ENCODE measurements at places on chromosomes 3 and 15.
A peak's percentile ranks its signal among the peaks of the same experiment; 100 is the strongest.

GRCh38 chr15:70488002-70488605 is 275.3 kb downstream of the UACA start:
- H3K4me1 ChIP-seq: peaks cover 21% of the 10 kb centered on the region
- H3K27me3 ChIP-seq: no peaks in the 10 kb centered on the region
- H3K36me3 ChIP-seq: no peaks in the 10 kb centered on the region
- no peak overlapping the region for H3K27ac ChIP-seq
- no peak overlapping the region for H3K4me3 ChIP-seq
- DNase-seq: no peak

- no peaks in the 10 kb centered on the region for H3K36me3 ChIP-seq
- no peak overlapping the region for H3K27ac ChIP-seq
- DNase-seq: no peak
- no peak overlapping the region for H3K4me3 ChIP-seq
- peaks cover 37% of the 10 kb centered on the region for H3K4me1 ChIP-seq
Observed at GRCh38 chr15:39361497-39361896, 219.4 kb upstream of the THBS1 start.

GRCh38 chr3:19688767-19689166 is 245.2 kb downstream of the EFHB start:
- no peaks in the 10 kb centered on the region for H3K4me1 ChIP-seq
- H3K4me3 ChIP-seq: no peak overlapping the region
- H3K36me3 ChIP-seq: no peaks in the 10 kb centered on the region
- no peak overlapping the region for H3K27ac ChIP-seq

- H3K4me3 ChIP-seq: no peak overlapping the region
- H3K4me1 ChIP-seq: no peaks in the 10 kb centered on the region
- no peak for DNase-seq
- no peak overlapping the region for H3K27ac ChIP-seq
- H3K36me3 ChIP-seq: no peaks in the 10 kb centered on the region
- H3K27me3 ChIP-seq: peaks cover 4% of the 10 kb centered on the region
Observed at GRCh38 chr3:10383850-10384248, 62.9 kb upstream of the SEC13 start.

DNA sequence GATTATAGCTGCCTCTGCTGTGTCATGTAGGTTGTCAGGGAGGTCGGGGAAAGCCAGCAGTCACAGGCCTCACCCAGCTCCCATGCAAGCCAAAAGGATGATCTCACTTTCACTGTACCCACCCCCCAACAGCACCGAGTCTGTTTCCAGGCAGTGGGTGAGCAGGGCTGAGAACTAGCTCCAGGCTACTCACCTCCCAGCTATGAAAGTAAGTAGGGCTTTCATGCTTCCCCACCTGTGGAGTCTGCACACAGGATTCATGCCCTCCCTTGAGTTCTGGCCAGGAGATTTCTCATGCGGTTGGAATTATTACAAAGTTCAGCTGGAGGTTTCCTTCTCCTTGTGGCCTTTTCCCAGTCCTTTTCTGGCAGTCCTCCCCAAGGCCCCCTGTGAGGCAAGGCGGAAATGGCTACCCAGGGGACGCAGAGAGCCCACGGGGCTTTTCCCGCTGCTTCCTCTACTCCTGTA is 356.2 kb downstream of the SV2B start:
- no peaks in the 10 kb centered on the region for H3K27me3 ChIP-seq
- peaks cover 15% of the 10 kb centered on the region for H3K4me1 ChIP-seq
- H3K36me3 ChIP-seq: no peaks in the 10 kb centered on the region
- DNase-seq: peak; percentile 98

GRCh38 chr3:119236756-119237155 is 3.9 kb downstream of the B4GALT4 start:
- H3K27ac ChIP-seq: no peak overlapping the region
- no peaks in the 10 kb centered on the region for H3K27me3 ChIP-seq
- H3K36me3 ChIP-seq: peaks cover 28% of the 10 kb centered on the region
- no peak overlapping the region for H3K4me3 ChIP-seq
- DNase-seq: no peak

DNA sequence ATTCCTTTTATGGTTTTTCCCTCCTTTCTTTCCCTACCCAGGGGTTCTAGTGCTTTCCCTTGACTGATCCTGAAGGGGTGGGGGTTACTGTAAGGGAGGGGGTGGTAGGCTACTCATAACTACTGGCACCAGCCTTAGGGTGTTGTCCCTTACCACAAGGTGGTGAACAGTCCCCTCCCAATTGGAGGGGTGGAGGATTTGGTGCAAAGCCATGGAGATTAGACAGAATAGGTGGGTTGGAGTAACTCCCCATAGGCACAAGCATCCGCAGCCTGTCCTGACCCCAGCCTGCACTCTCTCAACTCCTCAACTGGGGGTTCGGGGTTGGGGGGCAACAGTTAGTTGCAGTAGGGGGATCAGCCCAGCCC is 2.6 kb upstream of the HYAL2 start:
- DNase-seq: no peak
- H3K27ac ChIP-seq: no peak overlapping the region
- no peak overlapping the region for H3K4me3 ChIP-seq
- no peaks in the 10 kb centered on the region for H3K4me1 ChIP-seq
- H3K36me3 ChIP-seq: peaks cover 33% of the 10 kb centered on the region

All from RWPE2 (cell line).